Spleen (tissue), 13 donors: ENCODE measurements at places on chromosomes 7 and 10. TPM values are rescaled to one million over a fixed set of nuclear protein-coding genes. Genes with fewer than 3 reads are reported as not detected.
A peak's percentile ranks its signal among the peaks of the same experiment; 100 is the strongest.

GRCh38 chr7:64359543-64359942 lies 45.8 kb downstream of the ZNF736 start:
- H3K27ac ChIP-seq, result no peak overlapping the region
- no peaks in the 10 kb centered on the region for H3K4me1 ChIP-seq
- no peaks in the 10 kb centered on the region for H3K36me3 ChIP-seq
- H3K4me3 ChIP-seq, result no peak overlapping the region

GRCh38 chr7:4878336-4879335 lies 4.9 kb downstream of the RADIL start:
- H3K4me3 ChIP-seq, result no peak overlapping the region
- no peak for DNase-seq
- H3K4me1 ChIP-seq, result peaks cover 10% of the 10 kb centered on the region
- no peak overlapping the region for H3K27ac ChIP-seq
- no peaks in the 10 kb centered on the region for H3K36me3 ChIP-seq

- H3K27ac ChIP-seq, result no peak overlapping the region
- DNase-seq, result peak; percentile 75
- peaks cover 35% of the 10 kb centered on the region for H3K4me1 ChIP-seq
- H3K36me3 ChIP-seq, result no peaks in the 10 kb centered on the region
Measured at GRCh38 chr10:100730725-100731406, 14.5 kb upstream of the PAX2 start.

DNA sequence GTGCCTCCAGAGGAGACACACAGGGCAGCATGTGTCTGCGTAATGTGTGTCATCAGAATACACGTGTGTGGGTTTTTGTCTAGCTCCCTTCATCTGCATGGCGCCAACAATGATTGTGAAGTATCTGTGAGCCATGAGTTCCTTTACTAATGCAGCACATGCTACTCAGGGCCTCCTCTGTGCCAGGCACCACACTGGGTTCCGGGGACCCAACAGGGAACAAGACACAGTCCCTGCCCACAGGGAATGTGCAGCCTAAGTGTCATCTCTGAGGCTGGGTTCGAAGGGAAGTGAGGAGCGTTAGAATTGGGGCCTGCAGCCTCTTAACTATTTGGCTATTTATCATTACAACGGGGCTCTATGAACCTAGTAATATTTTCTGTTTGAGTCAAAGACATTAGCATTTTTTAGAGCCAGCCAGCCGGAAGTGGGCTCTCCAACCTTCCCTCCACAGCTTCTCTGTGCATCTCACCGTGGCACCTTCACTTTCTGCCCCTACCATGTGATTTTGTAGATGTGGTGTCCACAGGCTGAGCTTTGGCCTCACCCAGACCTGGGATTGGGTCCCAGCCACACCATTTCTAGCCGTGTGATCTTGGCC lies 43.9 kb upstream of the SRGN start:
- peak overlapping the region; percentile 95 for H3K27ac ChIP-seq
- H3K4me1 ChIP-seq, result peaks cover 13% of the 10 kb centered on the region
- H3K27me3 ChIP-seq, result no peaks in the 10 kb centered on the region
- no peak overlapping the region for H3K4me3 ChIP-seq
- no peak for DNase-seq
- no peaks in the 10 kb centered on the region for H3K36me3 ChIP-seq

DNA sequence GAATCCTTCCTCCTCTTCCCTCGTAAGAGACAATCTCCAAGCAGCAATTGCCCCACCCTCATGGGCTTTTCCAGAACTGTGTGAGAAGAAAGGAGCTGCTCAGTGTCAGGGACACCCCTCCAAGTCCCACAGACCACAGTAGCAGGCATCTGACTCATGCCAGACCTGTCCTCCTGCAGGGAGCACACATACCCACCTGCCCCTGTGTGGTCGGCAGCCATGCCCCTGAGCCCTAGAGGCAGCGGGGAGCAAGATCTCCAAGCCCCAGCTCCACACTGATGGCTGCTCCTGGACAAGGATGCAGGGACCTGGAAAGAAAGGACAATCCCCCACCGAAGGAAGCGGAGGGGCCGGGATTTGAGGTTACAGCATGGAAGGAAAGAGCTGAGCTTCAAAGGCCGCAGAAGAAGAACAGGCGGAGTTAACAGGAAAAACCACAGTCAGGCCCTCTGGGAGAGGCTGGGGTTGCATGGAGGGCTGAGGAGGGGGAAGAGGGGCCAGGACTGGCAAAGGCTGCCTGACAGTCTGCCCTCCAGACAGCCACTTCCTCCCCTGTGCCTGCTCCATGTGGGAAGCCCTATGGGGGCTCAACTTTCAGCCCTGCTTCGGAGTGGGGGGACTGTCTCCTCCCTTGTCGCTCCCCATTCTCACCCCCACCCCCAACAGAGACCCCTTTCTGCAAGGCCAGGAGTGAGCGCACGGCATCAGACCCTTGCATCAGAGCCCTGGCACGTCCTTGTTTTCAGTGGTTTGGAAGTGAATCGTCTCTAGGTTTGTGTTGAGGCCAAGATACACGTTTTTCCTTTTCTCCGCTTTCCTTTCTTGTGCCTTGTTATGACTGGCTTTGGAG lies 46.8 kb downstream of the ASB13 start:
- peaks cover 5% of the 10 kb centered on the region for H3K4me1 ChIP-seq
- no peak overlapping the region for H3K4me3 ChIP-seq
- H3K36me3 ChIP-seq, result no peaks in the 10 kb centered on the region
- no peaks in the 10 kb centered on the region for H3K27me3 ChIP-seq
- DNase-seq, result peak; percentile 57
- H3K27ac ChIP-seq, result no peak overlapping the region

Gene FKBP6
- not detected for total RNA-seq
